ENCODE measurements at places on chromosomes 2 and 18.

- peak; percentile 55 for DNase-seq
Observed at GRCh38 chr2:172097557-172098131, 5.1 kb downstream of the DLX2 start.

DNA sequence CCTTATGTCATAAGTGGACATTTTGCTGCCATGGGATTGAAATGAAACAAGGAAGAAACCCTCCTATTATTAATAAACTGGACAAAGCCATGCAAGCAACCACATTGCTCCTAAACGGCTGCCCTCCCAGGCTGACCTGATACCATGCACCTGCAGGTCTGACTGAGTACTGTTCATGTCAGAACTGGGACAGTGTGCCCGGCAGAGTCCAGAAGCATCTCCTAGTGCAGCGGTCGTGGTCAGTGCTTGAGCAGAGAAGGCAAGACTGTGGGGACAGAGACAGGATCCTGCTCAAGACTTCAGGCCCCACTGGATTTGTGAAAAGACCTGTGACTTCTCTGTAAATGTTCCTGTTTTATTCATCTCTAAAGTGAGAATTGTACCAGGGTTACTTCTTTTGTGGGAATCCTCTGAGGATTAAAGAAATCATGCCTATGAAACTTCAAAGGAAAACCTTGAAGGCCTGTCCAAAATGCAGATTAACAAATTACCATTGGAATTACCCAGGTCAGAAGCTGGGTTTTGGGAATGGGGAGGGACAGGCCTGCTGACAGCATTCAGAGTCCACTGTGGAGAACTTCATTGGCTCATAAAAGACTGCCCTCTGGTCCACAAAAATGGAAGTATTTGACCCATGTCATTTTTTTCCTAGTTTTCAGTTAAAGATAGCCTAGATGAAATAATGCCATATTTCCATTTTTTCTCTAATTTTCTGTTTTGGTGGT, 13.9 kb downstream of the RNF144A start:
- DNase-seq, result no peak

DNA sequence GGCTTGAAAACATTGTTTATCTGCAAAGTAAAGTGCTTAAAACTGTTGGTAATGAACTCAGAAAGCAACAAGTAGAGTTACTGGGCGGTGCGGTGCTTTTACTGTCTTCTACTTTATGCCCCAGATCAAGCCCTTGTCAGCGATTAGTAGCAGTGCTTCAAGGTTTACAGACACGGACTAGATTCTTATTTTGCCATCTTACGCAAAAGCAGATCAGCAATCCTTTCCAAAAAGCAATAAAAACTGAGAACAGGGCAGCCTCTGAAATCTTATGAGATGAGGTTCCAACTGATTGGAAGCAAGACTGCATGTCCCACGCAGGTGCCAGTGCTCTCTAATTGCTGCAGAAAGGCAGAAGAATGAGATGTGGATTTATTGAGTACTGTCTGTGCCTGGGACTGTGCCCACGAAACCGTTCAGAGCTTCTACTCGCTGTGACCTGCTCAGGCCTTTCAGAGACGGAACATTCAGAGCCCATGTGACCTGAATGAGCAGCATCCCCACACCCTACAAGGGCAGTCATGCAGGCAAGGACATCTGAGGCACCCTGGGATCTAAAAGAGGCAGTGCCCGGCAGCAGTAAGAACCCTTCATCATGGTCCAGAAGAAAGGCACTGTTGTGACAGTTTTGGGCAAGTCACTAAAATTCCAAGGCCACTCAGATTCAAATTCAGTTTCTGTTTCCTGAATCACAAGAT, 15.7 kb downstream of the COL4A3 start:
- no peak for DNase-seq

- DNase-seq, result peak; percentile 55
Observed at GRCh38 chr2:23381084-23381483, 3.9 kb upstream of the KLHL29 start.

- no peak for DNase-seq
Observed at GRCh38 chr2:228628682-228629081, 447.2 kb upstream of the SPHKAP start.

DNA sequence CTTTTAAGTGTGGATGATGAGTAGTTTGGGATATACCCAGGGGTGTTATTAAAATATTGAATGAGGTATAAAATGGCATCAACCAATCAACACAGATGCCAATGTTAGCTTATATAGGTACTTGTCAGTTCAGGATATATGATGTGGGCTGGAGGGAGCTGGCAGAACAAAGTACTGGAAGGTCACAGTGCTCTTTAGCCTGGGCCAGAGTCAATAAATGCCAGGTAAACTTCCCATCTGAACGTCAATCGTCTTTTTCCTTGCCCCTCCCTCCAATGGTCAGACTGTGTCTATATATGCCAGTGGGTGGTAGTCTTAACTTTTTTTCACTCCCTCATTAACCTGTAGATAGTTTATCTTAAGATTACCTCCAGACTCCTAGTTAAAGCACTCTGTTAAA, 140.8 kb upstream of the RBMS1 start:
- no peak for DNase-seq

DNA sequence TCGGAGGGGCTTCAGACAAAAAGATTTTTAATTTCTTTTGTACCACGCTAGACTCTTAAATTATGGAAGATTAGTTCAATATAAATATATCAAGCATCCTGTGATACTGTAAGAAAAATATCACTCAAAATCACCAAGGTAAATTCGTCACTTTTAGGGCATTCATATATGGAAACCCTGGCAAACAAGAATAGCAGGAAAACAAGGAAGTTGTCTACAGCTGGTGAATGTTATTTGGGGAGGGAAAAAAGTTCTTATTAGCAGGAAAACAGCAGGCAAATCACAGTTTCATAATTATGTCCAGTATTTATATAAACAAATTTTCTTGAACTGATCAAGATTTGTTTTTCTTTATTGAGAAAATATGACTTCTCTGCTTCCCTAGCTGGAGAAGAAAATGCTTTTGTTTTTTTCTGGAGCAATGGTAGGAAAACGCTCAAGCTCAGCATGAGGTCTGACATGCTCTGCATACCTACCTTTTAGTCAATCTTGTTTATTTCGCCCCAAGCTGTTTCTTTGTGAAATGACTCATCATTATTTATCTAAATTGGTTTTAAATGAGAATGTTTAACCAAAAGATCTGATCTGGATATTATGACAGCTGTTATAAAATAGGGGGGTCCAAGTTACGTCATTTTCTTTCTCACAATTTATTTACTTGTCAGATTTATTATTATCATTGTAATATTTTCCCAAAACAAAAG, 14.7 kb downstream of the LINC00305 start:
- no peak for DNase-seq

DNA sequence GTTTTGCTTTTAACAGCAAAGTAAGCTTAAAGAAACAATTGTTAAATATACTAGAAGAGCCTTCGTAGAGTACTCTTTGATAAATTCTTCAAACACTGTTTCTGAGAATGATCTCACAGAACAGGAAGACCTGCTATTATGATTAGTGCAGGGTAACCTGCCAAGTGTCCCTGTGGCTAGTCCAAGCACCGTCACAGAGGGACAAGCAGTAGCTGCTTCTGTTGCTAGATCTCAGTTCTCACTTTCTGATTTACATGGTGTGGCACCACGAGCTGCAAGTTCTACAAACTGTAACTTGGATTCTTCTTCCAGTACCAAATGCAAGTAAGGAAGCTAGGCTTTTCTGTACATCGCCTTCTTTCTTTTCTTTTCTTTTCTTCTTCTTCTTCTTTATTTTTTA, 121.5 kb downstream of the PIEZO2 start:
- DNase-seq, result no peak

DNA sequence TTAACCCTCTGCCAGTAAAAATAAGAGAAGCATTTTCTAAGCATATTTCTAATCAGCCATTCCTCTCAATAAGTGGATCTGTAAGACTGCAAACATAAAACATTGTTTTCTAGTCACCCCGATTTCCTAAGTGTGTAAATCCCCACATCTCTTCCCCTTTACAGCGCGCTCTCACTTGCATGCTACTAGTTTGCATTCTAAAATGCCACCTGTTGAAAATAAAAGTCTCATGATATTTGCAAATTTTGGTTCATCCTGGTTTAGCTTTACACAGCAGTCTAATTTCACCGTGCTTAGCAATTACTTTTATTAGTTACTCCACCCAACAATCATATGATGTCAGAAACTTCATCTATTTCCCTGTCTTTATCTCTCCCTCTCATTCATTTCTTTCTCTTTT, 1230.7 kb upstream of the ZEB2 start:
- DNase-seq, result no peak

DNA sequence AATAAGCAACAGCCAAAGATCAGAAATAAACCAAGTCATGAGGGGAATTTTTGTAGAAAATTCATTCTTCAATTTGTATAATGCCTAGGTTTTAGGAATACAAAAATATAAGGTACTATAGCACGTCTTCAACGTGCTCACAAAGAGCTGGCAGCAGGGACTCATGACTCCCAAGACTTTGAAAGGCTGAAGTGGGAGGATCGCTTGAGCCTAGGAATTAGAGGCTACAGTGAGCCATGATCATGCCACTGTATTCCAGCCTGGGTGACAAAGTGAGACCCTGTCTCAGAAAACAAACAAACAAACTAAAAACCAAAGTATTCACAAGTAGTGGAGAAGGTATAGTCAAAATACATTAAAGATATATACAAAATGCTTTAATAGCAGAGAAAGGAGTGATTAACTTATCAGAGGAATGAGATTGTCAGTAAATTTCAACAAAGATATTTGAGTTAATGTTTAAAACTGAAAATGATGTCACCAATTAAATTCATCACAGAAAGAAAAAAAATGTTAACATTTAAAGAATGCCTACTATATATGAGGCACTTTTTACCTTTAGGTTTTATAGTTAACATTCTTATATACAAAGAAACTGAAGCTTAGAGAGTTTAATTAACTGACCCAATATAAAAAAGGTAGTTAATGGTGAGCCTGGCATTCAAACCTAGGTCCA, 3.2 kb downstream of the WDR33 start:
- no peak for DNase-seq

DNA sequence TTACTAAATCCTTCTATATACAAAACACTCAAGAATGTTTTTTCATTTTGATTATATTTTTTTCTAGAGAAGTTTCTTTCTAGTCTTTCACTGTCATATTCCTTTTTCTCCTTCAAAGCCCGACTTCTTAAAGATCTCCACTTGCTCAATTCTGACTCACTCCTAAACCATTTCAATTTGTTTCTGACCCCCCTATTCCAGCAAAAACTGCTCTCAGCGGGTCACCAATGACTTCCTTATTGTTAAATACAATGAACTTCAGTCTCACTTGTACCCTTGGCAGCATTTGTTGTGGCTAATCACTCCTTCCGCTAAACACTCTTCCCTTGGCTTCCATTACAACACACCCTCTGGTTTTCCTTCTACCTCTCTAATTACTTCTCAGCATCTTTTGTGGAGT, 111.1 kb upstream of the RBBP8 start:
- DNase-seq, result no peak

DNA sequence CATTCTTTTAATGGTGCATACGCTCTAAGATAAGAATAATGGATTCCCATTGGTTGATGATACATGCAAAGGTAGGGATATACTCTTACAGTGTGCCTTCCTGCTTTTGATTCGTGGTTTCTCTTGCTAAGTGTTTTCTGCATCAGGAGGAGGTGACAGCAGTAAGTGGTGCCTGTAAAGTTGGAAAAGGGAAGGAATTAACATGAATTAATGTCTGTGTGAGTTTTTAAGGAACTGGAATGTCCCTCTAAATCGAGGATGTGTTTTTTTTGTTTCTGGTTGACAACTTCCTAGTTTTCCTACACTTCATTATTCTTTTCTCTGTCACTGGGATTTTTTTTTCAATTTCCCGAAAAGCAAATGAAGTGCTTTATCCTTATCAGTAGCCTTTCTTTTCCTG, 54.4 kb downstream of the CRIM1 start:
- DNase-seq, result no peak

GRCh38 chr2:53941749-53942148, 29.0 kb downstream of the PSME4 start:
- no peak for DNase-seq

DNA sequence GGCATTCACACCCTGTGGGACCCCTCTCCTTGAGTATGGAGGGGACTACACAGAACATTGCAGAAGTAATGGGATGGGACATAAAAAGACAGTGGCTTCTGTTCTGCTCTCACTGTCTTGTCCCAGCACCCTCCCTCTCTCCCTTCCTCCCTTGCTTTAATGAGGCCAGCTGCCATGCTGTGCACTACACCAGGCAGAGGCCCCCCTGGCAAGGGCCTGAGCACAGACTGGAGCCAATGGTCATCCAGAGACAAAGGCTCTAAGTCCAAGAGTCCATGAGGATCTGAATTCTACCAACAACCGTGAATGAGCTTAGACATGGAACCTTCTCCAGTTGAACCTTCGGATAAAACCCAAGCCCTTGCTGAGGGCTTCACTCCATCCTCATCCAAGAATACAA, 263.0 kb downstream of the NDUFA10 start:
- DNase-seq, result no peak

DNA sequence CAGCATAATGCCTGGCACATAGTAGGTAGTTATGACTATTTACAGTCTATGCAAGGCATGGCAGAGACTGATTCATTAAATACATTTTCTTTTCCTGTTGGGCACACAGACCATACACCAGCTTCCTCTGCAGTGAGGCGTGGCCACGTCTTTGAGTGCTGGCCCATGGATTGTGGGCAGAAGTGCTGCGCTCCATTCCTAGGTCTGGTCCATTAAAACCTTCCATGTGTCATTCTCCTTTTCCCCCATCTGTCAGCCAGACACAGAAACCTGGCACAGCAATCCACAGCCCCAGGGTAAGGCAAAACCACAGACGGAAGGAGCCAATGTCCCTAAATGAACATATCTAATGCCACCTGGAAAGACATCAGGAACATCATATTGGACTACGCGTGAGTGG, 141.9 kb downstream of the TTC32 start:
- no peak for DNase-seq

GRCh38 chr2:227025510-227025909, 138.5 kb downstream of the COL4A4 start:
- no peak for DNase-seq

GRCh38 chr2:42736598-42737322, 27.2 kb downstream of the OXER1 start:
- DNase-seq, result no peak

- DNase-seq, result peak; percentile 14
Observed at GRCh38 chr2:121476684-121477083, 54.0 kb upstream of the RNU4ATAC start.

DNA sequence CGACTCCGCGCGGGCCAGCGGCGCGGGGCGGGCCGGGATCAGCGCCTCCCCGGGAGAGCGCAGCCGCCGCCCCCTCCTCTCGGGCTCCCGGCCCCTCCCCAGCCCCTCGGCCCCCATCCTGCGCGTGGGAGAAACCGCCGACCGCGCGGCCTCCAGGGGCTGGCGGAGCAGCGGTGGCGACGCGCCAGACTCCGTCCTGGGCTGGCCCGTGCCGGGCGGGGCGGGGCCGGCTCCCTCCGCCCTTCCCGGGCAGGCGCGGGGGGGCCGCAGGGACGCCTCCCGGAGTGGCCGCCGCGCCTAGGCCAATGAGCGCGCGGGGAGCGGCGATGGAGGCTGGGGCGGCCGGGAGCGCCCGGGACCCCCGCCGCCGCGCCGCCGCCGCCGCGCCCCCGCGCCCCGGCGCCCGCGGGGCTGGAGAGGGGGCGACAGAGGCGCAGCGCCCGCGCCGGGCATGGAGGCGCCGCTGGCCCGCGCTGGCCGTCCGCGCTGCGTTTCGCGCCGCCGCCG, 49.1 kb downstream of the KCNIP3 start:
- DNase-seq, result no peak
